ENCODE measurements at places on chromosomes 7 and 10.
A peak's percentile ranks its signal among the peaks of the same experiment; 100 is the strongest.

GRCh38 chr10:86798611-86799010, 42.2 kb downstream of the BMPR1A start:
- DNase-seq: peak; percentile 20

- DNase-seq: no peak
Measured at GRCh38 chr10:12701696-12702095, 299.8 kb downstream of the CCDC3 start.

GRCh38 chr7:130988443-130988842, 254.4 kb upstream of the KLF14 start:
- no peak for DNase-seq

DNA sequence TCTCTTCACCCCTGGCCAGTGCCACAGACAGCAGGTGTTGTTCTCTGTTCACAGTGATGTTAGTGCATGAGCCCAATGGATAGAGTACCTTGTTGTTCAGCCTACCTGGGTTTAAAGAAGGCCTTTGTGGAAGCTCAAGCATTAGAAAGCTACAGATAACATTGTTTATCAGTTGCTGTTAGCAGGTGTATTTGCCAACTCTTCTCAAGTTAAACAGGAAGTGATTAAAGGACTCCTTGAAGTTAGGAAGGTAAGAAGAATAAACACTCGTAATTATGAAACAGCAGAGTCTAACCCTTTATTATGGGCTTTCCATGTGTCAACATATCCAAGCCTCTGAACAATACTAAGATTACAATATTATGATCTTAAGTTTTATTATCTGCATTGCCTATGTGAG, 25.9 kb downstream of the RGR start:
- DNase-seq: no peak

DNA sequence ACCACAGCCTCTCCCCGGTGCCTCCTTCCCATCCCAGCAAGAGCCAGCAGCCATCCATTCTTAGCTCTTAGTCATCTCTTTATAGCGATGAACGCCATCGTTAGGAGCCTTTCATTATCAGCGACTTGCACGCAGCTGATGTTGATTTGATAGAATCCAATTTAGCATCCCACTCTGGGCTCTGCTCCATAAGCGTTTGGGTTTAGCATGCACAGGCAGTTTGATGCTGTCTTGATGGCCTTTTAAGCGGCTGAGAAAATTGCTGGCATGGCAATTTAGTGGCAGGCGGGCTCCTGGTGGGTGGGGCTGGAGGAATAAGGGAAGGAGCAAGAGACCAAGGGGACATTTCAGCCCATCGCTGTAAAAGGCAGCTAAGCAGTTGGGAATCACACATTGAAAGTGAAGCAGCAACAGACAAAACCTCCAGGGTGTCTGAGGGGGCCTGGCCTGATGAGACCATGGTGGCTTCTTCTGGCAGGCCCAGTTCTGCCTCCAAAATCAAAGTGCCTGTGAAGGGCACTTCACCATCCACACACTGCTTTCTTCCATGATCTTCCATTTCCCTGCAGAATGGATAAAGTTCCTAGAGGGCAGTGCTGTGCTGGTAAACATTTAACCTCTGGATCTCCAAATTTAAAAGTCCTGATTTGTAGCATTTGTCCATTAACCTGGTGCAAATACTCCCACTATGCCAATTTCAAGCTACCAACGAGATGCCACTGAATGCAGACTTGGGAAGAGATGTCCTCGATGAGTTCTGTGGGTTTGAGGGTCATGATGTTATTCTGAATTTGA, 107.8 kb upstream of the PLXNA4 start:
- no peak for DNase-seq

GRCh38 chr7:47709051-47709450, 127.1 kb upstream of the TNS3 start:
- no peak for DNase-seq

GRCh38 chr10:69640196-69640980, 10.3 kb downstream of the FAM241B start:
- no peak for DNase-seq

GRCh38 chr10:1957057-1957456, 219.7 kb upstream of the ADARB2 start:
- no peak for DNase-seq

DNA sequence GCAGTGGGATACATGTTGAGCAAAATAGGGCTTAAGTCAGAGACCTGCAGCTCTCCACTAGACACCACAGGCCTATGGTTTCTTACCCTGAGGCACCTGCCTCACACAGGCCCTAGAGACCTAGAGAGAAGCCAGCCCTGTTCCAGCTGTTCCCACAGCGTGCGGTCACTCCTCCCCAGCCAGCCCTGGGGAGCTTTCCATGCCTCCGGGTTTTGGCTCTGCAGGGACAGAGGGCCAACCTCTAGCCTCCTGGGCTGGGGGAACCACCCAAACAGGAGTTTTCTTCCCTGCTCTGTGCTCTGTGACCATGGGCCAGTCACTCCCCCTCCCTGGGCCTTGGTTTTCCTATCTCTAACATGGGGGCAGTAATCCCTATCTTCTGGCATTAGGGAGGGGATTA, 33.0 kb downstream of the SH2B2 start:
- DNase-seq: no peak

DNA sequence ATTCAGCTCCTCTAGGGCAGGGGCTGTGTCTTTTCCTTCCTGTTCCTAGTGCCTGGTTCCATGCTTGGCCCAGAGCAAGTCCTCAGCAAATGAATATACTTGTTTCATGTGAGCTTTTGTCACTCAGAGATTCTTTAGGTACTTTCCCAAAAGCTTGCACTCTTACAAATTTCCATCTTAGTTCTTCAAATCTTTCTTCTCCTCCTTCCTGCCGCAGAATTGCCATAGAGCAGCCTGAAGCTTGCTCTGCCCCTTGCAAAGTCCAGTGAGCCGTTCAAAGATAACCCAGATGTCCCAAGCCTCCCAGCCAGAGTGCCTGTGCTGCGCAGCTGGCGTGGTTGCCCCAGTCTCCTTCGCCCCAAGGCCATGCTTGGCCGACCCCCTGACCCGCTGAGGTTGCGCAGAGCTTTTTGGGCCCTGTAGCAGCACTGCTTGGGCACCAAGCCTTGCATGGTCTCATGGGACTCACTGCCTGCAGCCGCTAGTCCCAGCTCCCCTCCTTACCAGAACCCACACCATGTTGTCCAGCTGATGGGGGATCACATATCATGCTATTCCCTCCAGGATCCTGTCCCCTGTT, 20.7 kb downstream of the CHST3 start:
- no peak for DNase-seq

- DNase-seq: no peak
Measured at GRCh38 chr7:129123510-129123857, 21.0 kb upstream of the TSPAN33 start.

DNA sequence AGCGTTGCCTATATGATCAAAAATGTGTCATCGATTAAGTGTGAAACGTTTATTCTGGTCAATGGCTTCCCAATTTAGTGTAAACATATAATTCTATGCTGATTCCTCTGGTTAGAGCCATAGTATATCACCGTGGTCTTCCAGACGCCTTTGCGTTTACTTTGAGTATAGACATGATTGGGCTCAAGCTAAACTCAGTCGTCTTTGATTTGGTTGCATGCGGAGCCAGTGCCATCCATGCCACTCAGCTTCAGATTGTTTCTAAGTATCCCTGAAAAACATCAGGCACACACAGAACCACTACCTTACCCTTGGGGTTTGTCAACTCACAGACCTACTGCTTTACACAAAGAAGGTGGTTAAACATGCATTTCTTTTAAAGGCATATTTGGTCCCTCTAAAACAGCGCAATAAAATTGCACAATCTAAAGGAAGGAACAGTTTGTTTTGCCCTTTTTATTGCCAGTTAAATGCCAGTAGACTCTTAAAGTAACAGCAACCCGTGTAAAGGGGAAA, 273.6 kb upstream of the KLF6 start:
- no peak for DNase-seq

Measured in thymus (tissue), 14 donors.